AG08396 (cell line): ENCODE measurements at places on chromosomes 12 and 14.

- DNase-seq = no peak
Observed at GRCh38 chr14:30385925-30386324, 173.0 kb upstream of the G2E3 start.

GRCh38 chr12:102406033-102406584, 74.3 kb downstream of the IGF1 start:
- peak; percentile 17 for DNase-seq

GRCh38 chr12:59570145-59570544, 25.7 kb upstream of the SLC16A7 start:
- no peak for DNase-seq

- DNase-seq = no peak
Observed at GRCh38 chr14:76186308-76187027, 34.7 kb downstream of the GPATCH2L start.

- DNase-seq = no peak
Observed at GRCh38 chr12:53493610-53494391, 5.5 kb downstream of the MAP3K12 start.

- no peak for DNase-seq
Observed at GRCh38 chr14:85538636-85539035, 8.7 kb downstream of the FLRT2 start.

DNA sequence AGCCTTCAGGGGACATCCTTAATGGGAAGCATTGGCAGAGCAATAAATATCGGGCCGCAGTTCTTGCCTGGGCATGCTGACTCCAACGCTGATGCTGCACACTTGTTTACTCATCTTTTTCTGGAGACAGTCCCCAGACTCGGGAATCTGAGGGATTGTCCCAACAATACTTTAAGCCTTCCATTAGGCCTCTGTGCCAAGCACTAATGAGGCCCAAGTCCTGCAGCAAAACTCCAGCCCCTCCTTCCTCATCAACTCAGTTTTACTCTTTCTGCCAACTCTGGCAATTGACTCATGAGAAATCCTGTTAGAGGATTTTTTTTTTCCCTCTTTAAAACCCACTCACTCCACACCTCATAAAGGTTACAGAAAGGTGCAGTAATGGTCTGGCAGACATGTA, 233.4 kb upstream of the PELI2 start:
- DNase-seq = no peak

DNA sequence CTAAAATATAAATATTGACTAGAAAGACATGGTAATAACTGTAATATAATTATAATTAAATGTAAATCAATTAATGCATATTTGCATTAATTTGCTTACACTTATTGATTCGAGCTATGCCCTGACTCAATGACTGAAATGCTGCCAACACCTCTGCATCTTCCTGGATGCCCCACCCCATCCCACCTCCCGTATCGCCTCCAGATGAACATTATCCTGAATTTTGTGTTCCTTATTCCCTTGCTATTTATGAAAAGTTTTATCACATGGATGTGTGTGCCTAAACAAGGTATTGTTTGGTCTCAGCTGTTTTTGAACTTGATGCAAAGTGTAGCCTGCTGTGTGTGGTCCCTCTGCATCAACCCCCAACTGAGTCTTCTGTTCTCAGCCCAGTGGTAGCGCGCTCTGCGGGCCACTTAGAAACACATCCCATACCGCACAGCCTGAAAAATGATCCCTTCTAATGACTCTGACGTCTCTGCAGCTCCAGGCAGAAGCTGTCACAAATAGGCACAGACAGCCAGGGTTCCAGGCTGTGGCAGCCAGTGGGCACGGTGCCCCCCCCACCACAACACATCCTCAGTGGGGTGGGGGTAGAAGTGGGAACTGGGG, 96.5 kb downstream of the PRMT8 start:
- no peak for DNase-seq

DNA sequence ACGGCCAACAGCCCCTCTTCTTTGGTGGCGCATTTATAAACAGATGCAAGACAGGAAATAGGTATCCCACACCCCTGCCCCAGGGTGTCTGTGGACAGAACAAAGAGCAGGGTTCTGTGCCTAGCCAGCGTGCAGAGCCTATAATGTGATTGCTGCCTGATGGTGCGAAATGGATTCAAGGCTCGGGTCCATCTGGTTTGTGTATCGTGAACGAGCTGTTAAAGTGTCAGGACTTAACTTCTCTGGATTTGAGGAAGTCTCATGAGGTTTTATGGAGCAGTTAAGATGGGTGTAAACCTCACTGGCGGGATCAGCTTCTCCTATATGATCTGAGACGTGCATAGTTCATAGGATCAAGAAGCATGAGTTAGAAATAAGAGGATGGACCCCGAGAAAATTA, 388.7 kb upstream of the TBX3 start:
- DNase-seq = no peak

DNA sequence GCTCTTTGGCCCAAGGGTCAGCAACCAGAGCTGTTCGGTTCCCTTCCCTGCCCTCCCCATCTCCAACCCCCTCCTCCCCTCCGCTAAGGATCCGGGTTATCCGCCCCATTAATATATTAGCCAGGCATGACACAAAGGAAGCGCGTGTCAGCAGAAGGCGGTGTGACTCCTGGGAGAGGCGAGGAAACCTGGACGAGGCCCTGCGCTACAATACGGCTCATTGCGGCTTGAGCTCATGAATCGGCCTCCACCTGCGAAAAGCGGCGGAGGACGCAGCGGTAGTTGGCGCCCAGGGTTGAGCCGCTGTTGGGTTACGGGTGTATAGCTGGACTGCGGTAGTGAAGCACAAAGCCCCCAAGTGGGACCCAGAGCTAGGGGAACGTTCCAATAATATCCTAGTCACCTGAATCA, 9.9 kb downstream of the FOXA1 start:
- no peak for DNase-seq

- DNase-seq = no peak
Observed at GRCh38 chr12:47852096-47852571, 32.4 kb upstream of the HDAC7 start.

DNA sequence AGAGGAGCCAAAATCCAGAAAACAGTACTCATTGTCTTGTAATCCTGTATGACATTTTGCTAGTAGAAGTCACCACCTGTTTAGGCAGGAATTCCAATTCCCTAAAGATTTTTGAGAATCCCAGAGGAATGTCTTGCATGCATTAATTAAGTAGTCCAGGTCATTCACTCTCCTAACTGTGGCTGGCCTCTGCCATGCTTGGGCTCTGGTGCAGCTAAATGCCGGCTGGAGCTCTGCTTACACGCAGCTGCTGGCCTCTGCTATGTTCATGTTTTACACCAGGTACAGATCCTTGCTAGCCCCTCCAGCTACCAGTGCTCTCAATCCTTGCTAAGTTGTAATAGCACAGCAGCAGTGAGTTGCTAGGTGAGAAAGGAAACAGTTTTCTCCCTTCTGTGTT, 16.3 kb upstream of the HIF1A start:
- DNase-seq = no peak

- DNase-seq = no peak
Observed at GRCh38 chr12:123127182-123127495, 23.8 kb downstream of the PITPNM2 start.

DNA sequence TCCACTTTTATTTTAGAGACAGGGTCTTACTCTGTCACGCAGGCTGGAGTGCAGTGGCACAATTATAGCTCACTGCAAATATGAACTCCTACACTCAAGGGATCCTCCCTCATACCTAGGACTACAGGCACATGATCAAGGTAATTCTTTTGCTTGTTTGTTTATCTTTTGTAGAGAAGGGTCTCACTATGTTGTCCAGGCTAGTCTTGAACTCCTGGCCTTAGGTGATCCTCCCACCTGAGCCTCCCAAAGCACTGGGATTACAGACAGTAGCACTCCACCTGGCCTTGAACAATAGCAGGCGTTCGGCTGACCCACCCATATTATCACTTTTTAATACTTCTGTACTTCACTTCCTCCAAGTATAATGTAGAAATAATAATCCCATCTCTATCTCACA, 1.4 kb upstream of the RACGAP1 start:
- no peak for DNase-seq

GRCh38 chr12:66320996-66321395, 18.7 kb downstream of the HELB start:
- no peak for DNase-seq

DNA sequence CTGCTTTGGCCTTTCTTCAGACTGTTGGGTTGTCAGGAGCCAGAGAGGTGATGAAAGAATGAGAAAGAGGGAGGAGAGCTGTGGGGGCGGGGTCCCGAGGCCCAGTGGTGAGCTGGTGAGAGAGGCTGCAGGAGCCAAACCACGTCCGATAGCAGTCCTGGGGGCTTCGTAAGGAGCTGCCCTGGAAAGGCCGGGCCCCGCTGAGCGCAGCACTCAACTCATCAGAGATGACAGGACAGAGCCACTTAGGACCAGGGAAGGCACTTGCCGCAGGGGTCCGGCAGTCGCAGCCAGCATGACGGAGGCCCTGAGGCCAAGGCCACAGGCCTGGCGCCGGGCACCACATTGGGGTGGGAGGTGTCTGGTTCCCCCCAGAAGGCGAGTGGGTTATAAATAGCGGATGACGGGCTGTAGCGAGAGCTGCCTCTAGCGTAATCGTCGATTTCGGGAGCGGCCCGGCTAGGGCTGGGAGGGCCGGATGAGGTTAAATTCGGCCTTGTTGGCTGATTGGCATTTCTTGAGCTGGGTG, 179.0 kb downstream of the TSPAN9 start:
- no peak for DNase-seq

DNA sequence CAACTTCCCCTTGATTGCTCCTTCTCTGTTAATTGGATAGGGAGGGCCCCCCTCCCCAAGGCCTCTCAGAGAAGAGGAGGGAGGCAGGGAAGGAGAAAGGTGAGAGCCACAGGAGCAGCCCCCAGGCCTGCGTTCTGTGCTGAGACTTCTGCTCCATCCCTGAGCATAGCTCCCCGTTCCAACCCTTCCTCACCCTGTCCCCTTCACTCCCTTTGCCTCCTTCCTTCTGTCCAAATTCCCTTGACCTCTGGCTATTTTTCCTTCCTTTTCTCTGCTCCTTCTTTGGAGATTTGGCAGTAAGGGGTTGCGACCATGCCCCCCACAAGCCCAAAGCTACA, 788 bp upstream of the ASIC1 start:
- DNase-seq = no peak

DNA sequence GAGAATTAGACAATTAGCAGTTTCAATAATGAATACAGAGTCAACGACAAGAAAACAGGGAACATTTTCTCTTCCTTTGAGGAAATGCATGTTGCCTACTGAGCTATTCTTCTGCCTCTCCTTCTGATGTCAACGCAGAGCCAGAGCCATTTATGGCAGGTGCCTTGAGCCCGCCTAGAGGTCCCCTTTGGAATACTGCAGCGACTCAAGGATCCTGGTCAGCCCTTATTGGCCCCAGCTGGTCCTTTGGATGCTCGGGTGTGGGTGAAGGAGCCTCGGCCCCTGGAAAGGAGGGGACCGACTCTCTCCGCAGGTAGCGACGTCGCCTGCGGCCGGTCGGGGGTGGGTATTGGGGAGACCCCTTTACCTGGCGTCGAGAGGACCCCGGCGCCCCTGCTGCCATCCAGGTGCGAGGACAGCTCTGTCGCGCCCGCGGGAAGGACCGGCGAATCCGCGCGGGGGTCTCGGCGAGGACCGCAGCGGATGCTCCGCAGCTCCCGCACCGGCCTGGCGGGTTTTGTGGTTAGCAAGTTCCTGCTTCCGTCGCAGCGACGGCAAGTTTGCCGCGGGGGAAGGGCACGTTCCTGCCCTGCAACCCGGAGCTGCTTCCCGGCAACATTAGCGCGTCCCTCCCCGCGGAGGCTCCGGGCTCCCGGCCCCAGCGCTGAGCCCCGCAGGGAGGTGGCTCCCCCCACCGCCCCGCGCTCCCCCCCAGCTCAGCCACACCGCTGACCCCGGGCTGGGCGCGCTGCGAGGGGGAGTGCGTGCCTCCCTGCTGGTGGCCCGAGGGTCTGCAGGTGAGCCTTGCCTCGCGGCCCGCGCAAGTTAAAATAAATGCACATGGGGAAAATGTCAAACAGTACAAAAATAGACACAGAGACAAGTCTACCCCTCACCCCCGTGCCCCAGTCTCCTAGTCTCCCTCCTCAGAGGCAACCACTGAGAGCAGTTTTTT, at the start of gene MANSC1:
Gene MANSC1, minus strand, starts transcription at position 532 of the 955 bp plus-strand sequence. CDS start 6,928 bp downstream, outside the sequence.
- DNase-seq = peak; percentile 75

DNA sequence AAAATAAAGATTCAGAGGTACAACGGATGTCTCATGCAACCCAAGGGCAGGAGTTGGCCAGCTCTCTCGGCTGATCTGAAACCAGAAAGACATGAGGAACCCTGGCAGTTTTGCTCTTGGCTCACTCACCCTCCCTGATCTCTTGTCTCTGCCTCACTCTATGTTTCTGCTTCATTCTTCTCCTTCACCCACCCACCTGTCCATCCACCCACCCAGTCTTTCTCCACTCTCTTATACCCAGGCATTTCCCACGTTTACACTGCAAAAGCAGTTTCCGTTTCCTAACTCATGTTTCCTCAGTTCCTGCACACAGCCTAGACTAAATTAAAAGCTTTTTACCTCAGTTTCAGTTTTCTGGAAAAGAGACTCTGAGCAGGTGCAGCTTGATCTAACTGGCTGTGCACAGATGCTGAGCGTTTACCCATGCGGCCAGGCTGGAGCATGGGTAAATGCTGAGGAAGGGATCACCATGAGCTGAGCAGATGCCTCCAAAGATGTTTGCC, 157.6 kb downstream of the PRKCH start:
- no peak for DNase-seq

DNA sequence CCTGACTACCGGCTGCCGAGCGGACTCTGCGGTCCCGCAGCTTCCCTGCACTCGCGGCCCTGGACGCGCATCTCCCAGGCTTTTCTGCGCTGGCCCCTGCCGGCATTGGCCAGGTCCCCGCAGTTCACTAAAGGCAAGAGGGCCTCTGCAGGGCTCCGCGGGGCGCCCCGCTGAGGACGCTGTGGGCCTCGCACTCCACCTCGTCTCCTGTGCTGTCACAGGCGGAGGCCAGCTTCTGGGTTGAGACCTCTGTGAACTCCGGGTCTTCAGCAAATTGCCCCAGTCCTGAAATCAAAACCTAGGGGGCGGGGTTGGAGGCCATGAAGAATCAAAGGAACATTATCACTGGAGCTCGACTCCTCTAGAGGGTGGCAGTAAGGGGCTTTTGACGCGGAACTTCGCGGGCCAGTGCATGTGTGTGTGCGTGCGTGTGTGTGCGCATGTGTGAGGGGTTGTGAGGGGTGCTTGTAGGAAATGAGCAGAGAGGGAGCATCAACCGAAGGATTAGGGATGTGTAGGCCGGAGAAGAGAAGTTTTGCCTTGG, 68.5 kb upstream of the CAPRIN2 start:
- DNase-seq = peak; percentile 44

- DNase-seq = no peak
Observed at GRCh38 chr12:113396200-113396599, 7.5 kb downstream of the SDS start.
